ENCODE measurements at places on chromosomes 7 and 10.

DNA sequence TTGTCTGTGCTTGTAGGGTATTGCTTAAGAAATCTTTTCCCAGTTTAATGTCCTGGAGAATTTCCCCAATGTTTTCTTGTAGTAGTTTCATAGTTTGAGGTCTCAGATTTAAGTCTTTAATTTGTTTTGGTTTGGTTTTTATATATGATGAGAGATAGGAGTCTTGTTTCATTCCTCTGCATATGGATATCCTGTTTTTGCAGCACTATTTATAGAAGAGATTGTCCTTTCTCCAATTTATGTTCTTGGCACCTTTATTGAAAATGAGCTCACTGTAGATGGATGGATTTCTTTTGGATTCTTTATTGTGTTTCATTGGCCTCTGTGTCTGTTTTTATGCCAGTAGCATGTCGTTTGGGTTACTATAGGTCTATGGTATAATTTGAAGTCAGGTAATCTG lies 20.2 kb downstream of the ADIRF start:
- no peak for DNase-seq

DNA sequence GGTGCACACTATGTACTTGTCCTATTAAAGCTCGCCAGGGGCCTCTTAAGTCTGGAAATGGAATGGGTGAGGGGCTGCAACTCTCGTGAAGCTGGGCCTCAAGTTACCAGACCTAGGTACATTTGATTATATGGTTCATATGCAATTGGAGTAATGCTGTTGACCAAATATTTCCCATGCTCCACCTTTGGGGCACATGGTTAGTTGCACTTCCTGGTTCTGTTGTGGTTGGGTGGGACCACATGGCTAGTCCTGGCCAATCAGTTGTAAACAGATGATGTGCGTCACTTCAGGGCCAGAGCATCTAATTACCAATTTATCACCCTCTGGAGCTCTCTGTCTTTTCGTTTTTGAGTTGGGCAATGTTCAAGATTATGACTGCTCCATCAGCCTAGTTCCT lies 39.5 kb upstream of the OPN4 start:
- DNase-seq = no peak

GRCh38 chr10:73801253-73801590 lies 10.2 kb downstream of the NDST2 start:
- no peak for DNase-seq

DNA sequence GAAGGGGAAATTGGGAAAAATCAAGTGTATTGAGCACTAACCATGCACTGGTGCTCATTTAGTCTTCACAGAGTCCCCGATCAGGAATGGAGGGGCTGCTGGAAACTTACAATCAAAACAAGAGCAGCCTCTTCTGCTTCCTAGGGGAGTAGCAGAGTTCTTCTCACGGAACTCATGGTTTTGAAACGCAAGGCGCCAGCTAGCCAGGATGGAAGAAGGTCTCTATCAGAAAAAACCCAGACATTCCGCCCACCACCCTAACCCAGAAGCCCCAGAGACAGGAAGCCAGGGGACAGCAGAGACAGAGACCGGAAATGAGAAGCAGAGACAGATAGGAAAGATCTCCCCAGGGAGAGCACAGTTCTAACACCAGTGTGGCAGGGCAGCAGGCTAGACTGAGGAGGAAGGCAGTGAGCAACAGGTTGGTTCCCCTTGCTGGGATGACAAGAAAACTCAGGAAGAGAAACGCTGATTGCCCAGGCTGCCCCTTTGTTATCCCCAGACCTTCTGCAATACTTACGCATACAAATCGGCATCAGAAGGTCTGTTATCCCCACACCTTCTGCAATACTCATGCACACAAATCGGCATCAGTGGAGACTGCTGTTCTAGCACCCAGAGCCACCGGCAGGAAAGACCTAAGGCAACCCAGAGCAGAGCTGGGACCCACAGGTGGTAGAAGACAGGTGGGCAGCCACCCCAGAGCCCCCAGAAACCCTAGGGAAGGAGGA lies 99.2 kb downstream of the CPXM2 start:
- no peak for DNase-seq

DNA sequence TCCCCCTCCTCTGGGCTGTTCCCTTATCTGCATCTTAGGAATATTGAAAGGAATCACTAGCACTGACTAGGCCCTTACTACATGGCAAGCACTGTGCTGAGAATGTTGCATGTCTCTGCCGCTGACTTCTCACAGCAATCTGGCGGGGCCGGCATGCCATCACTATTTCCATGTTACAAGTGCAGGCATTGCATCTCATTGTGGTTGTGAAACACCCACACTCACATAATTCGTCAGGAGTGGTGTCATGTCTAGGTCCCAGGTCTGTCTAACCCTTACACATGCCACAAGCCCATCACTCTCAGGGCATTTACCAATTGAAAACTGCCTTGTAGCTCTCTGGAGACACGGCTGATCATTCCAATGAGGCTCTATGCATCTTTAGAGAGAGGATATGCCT lies 8.5 kb upstream of the IL2RA start:
- no peak for DNase-seq

DNA sequence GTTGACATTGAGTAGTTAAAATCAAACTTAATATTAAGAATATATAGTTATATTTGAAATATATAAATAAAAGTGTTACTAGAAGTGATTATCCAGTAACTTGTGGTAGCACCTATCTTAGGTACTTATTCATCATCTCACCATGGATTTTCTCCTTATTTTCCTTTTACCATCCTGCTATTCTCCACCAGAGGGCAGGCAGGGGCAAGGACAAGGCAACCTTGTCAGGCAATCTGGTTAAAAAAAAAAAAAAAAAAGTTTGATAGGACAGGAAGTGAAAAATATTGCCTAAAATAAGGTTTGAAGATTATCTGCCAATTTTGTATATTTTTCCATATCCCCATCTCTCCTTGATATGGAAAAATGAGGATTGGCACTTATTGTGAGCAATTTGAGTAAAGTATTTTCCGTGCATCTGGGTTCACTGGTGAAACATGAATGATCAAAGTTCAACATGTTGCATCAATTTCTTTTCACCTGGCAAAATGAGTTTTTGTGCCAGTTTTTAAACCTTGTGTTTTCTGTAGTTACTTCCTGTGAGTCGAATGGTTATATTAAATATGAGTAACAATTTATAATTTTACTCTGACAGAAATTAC lies 256.7 kb downstream of the AGMO start:
- no peak for DNase-seq

DNA sequence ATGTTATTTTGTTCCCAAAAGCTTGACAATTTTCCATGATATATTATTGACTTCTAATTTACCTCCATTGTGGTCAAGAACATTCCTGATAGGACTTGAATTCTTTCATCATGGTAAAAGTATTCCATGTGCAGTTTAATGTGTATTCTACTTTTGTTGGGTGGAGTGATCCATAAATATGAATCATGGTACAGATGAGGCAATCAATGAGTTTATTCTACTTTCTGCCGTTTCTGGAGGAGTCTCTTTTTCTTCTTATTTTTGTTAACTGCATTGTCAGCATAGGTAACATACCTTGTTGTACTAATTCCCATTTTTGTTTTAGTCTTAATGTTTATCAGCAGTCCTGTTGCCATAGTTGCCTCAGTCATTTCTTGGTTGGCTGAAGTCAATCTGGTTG lies 69.6 kb downstream of the SHOC2 start:
- no peak for DNase-seq

GRCh38 chr10:2686691-2687090 lies 380.7 kb upstream of the PFKP start:
- no peak for DNase-seq

DNA sequence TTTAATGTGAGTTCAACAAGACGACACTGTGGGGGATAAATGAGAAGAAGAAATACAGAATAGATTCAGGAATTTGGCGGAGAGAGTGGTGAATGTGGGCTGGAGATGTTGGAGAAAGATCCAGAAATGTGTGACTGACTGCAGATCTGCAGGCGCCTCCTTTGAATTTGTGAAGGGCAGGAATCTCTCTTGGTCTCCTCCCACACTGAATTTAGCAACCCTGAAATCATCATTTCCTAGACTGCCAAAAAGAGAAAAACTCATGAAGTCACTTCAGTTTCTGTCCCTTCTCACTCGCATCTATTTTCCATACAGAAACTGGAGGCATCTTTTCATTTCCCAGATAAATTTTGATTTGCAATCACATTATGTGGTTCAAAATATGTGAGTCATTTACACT lies 128.7 kb downstream of the GNAI1 start:
- no peak for DNase-seq

GRCh38 chr10:123926401-123927264 lies 35.0 kb upstream of the CPXM2 start:
- no peak for DNase-seq

GRCh38 chr7:88669913-88670312 lies 89.6 kb upstream of the ZNF804B start:
- no peak for DNase-seq

DNA sequence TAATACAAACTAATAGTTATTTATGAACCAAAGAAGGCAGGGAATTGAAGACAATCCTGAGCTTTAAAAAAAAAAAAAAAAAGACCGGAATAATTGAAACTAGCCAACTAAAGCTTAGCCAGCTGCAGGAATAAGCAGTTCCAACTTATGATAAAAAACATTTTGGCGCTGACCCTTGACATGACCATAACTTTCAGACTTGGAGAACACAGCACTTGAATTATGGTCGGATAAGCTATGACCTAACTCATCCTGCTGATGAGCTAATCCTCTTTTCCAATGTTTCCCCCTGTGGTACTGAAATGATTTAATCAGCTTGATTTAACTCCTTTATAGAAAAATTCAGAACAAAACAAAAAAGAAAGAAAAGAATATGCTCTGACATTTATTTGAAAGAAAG lies 181.8 kb downstream of the DGKB start:
- no peak for DNase-seq

DNA sequence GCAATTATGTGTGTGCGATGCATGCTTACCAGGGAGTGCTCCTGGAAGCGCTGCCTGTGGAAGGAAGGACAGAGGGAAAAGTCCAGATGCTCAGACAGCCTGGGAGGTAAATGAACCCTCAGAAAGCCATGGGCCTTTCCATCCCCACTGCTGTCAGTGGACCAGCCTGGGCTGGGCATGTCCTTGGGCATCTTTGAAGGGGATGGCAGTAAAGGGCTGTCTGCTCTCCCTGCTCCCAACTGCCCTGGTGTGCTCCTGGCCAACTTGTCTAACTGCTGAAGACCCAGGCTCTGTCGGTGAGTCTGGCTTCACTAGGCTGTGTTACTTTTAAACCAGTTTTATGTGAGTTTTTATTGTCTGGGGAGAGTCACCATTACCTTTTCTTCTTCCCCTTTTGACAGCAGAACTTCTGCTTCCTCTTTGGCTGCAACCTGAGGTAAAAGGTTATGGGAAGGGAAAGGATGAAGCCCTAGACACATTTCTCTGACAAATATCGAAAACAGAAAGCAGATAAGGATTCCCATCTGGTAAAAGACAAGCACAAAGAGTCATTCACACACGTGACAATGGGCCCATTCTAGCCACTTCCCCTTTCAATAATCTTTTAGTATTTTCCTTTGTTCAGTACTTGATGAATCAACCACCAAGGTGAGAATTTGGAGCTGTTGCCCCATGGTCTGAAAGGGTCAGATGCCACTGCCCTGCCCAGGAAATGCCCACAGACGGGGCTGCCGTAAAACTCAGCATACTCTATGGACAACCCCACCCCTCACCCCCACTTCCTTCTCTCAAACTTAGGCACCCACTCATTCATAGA lies 27.6 kb upstream of the PIK3AP1 start:
- DNase-seq = no peak

- DNase-seq = no peak
Observed at GRCh38 chr10:121276046-121276445, 322.2 kb downstream of the FGFR2 start.

DNA sequence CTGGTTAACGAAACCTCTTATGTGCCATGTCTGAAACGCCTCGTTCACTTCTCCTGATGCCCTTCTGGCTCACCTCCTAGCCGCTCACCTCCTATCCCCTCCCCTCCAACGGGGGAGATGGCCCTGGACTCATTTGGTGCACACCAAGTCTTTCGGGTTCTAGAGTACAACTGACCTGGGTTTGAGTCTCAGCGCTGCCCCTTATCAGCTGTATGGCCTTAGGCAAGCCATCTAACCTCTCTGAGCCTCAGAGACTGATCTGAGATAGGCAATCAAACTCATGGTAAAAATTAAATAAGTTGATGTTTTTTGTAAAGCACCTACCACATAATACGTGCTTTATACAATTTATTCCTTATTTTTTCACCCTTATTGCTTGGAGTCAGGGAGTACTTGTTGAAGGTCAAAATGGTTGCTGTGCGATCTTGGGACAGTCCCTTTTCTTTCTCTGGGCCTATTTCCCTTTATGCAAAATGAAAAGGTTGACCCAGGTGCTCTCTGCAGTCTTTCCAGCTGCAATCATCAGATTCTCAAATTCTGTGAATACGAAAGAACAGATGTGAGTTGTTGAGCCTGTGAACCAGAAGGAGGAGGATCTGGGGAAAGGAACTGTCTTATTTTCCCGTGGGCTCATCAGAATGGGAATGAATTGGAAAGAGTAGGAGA lies 31.2 kb upstream of the PLEKHA1 start:
- DNase-seq = no peak

GRCh38 chr10:126459032-126459831 lies 71.0 kb upstream of the ADAM12 start:
- DNase-seq = no peak

GRCh38 chr7:144735505-144736276 lies 100.2 kb downstream of the TPK1 start:
- DNase-seq = no peak

- no peak for DNase-seq
Observed at GRCh38 chr10:122140941-122141623, 130.0 kb upstream of the BTBD16 start.

- DNase-seq = no peak
Observed at GRCh38 chr10:82038587-82038986, 163.6 kb downstream of the NRG3 start.

DNA sequence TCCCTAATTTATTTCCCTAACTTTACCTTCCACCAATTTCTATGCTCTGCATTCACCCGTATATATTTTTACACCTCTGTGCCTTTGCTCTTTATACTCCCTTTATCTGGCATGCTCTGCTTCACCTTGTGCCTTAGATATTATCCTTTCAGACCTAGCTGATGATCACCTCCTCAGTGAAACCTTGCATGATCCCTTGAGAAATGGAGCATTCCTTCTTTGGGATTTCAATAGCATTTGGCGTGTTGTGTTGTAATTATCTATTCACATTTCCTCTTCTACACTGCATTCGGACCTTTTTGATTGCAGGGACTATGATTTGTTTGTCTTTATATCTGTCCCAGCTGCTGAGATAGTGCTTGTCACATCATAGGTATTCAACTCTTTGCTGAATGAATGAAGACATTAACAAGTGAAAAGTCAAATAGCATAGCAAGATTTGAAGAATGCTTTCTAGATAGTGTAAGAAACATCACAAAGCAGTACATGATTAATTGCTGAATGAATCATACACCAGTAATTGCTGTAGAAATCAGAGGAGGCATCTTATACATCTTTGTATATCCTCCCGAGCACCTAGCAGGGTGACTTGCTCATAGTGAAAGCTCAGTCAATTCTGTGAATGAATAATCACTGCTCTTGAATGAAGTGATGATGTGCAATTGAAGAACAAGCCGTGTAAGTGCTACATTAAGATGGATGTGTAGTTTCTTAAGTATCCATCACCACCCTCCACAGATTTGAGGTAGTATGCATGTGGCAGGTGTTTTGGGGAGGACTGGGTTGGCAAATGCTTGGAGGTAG lies 2.0 kb upstream of the TM9SF3 start:
- DNase-seq = no peak
